ENCODE measurements at places on chromosomes 6 and 20.

- DNase-seq = no peak
Measured at GRCh38 chr6:18240230-18240629, 24.1 kb downstream of the DEK start.

DNA sequence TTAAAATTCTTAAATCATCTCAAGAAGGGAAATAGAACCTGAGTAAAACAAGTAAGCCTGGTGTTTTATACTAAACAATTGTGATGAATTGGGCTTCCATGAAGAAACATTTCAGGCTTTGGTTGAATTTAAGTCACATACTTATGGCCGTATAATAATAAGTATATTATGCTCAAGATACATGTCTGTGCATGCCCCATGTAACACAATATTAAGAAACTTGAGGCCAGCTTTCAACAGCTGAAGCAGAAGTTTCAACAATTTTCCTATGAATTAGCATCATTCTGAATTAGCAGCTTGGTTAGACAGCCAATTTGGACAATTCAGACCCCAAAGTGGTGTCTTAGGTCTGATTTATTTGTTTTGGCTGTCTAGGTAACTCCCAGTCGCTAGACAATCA is 243.7 kb downstream of the MYLK4 start:
- DNase-seq = no peak

GRCh38 chr20:45998761-45999160 is 9.9 kb upstream of the MMP9 start:
- DNase-seq = no peak

- no peak for DNase-seq
Measured at GRCh38 chr6:128098000-128098581, 197.2 kb upstream of the THEMIS start.

DNA sequence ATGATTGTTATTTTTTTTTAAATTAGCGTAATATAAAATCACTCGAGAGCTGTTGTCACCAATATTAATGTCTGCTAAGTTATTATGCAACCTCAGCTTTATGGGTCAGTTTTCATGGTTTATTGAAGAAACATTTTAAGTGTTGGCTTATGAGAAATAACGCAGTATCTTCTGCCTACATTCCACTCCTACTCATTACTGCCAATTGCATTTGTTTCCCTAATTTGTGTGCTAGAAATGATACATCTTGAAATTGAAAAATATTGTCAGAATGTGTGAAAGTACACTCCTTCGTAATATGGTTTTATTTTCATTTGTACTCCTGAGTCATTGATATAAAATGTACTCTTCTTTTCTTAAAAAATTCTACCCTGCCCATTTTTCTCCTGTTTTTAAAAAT is 333.3 kb upstream of the HSF2 start:
- no peak for DNase-seq

DNA sequence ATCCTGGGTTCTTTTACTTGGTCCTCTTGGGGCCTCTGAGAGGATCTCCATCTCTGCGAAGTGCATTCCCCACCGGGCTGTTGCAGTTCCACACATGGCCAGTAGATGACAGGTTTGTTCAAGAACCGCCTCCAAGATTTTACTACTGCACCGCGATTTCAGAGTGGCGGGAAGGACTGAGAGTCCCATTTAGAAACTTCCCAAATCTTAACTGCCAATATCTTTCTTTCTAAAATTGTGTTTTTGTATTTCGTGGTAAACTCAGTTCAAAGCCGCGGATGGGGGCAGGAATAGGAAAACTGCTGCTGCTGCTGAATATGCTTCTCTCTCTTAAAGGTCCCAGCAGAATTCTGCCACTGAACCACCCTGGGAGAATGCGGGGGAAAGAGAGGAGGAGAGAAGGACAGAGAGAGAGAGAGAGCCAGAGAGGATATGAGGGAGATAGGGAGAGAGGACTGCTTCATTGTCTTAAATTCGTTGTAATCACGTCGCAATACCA is 8.6 kb upstream of the BTNL2 start:
- peak; percentile 74 for DNase-seq

DNA sequence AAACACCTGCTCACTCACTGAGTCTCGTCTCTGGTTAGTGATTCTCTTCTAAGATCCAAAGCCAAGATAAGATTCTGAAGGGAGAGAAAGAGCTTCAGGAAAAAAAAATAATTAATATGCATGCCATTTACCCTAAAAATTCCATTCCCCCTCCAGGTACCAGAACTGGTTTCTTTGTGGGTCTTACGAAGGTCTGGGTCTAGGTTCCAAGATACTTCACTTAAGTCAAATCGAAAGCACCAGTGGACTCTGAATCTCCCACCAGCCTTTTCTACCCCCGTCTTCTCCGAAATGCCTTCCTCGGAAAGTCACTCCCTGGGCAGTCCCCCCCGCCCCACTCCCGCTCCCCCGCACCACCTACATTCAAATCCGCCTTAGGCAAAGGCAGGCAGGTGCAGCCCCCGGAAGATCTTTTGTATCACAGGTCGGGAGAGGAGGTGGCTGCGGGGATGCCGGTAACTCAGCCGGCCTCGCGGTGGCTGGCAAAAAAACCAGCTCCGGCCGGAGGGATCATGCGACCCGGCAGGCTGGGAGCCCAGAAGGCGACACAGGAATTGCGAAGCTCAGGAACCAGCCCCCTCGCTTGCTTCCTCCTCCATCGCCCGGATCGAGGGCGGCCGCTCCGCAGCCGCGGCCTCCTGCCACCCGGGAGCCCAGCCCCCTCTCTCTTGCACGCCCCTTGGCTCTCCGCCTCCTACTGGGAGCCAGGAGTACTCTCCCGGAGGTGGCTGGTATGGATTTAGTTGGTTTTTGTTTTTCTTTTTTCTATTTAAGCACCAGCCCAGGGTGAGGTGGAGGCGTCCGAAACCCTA is at the start of gene BCL2L1:
Gene BCL2L1 (minus strand): TSS at position 612 of the 812 bp plus-strand sequence. CDS start 650 bp downstream, outside the sequence.
- peak; percentile 51 for DNase-seq

GRCh38 chr6:2259002-2259494 is 13.6 kb upstream of the GMDS start:
- DNase-seq = no peak

DNA sequence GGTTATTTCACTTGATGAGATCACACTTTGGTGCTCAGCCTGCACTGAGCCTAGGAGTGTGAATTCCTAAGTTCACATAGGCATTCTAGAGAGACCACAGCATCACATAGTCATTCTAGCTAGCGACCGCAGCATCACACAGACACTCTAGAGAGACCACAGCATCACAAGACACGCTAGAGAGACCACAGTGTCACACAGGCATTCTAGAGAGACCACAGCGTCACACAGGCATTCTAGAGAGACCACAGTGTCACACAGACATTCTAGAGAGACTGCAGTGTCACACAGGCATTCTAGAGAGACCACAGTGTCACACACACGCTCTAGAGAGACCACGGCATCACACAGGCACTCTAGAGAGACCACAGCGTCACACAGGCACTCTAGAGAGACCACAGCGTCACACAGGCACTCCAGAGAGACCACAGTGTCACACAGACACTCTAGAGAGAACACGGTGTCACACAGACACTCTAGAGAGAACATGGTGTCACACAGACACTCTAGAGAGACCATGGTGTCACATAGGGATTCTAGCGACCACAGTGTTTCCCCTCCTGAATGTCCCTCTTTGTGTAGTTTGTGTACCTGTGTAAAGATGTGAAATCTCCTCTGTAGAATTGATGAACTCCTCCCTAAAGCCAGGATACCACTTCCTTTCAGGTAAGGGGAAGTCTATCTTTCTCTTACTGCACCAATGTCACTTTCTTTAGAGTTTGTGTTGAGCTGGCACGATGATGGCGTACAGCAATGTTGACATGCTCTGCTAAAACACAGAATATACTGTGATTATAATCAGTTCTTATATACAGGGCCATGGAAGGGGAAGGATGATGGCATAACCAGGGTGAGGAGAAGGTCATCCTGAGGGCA is 169.4 kb downstream of the ZDHHC14 start:
- no peak for DNase-seq

DNA sequence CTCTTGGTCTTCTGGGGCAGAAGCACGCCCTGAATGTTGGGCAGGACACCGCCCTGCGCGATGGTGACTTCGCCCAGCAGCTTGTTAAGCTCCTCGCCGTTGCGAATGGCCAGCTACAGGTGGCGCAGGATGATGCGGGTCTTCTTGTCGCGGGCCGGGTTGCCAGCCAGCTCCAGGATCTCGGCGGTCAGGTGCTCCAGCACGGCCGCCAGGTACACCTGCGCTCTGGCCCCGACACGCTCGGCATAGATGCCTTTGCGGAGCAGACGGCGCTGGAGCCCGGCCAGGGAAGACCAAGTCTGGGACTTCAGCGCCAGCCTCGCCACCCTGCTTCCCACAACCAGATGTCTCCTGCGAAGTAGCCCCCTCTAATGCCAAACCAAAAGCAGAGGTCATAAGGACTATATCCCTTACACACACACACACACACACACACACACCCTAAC is 8.0 kb upstream of the SLC17A3 start:
- no peak for DNase-seq

DNA sequence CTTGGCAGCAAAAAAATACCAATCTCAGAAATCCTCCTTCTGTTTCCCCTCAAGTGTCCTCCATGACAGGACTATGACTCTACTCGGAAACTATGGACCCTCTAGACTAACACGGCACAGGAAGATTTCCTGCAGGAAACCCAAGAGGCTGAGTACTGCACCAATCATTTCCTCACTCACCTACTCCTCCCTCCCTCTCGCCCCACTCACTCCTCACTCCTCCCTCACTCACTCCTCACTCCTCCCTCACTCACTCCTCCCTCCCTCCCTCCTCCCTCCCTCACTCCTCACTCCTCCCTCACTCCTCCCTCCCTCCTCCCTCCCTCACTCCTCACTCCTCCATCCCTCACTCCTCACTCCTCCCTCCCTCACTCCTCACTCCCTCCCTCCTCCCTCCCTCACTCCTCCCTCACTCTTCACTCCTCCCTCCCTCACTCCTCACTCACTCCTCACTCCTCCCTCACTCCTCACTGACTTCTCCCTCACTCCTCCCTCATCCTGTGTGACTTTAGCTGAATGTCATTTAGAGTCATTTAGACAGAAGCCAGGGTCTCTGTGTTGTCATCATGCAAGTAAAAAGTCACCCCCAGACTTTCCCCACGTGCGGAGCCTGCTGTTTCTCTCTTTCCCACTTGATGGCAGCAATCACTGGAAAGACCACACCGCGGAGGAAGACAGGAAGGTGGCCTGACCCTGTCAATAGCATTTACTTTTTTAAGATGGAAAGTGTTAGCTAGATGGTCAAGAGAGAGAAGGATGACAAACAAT is 226.8 kb upstream of the PDE10A start:
- peak; percentile 13 for DNase-seq

- no peak for DNase-seq
Measured at GRCh38 chr20:20070871-20071726, 18.8 kb downstream of the CFAP61 start.

GRCh38 chr6:147131532-147132128 is 72.6 kb upstream of the STXBP5 start:
- no peak for DNase-seq

GRCh38 chr6:126701676-126702560 is 362.0 kb downstream of the CENPW start:
- DNase-seq = no peak

DNA sequence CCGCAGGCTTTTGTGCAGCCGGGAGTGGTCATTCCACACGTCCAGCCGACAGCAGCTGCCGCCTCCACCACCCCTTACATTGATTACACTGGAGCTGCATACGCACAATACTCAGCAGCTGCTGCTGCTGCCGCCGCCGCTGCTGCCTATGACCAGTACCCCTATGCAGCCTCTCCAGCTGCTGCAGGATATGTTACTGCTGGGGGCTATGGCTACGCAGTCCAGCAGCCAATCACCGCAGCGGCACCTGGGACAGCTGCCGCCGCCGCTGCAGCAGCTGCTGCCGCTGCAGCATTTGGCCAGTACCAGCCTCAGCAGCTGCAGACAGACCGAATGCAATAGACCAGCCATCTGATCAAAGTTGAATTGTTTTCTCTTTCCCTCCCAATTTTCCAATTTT is 10.6 kb downstream of the RBM24 start:
- DNase-seq = no peak

GRCh38 chr6:53189554-53189953 is 40.9 kb upstream of the GCM1 start:
- DNase-seq = no peak

Measured in HCT116 (cell line).